ENCODE measurements at places on chromosomes 4 and X.

- DNase-seq = no peak
Observed at GRCh38 chr4:181858741-181859140, 384.5 kb upstream of the TENM3 start.

DNA sequence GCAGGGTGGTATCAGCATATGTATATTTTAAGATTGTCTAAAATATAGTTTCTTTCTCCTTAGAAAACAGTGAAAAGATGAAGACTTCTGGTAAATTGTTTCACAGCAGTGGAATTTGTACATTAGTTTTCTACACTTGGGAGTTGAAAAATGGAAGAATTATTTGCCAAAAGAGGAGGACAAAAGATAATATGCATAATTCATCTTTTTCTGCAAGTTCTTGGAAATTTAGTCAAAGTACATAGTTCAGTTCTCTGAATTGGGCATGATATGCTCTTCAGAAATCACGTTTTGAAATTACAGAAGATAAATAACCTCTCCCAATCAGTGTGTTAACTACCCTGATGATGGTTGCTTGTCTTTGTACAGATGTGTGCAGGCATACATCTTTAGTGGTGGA is 47.0 kb downstream of the RBPJ start:
- no peak for DNase-seq

GRCh38 chr4:125991398-125991797 is 676.6 kb downstream of the FAT4 start:
- no peak for DNase-seq

GRCh38 chr4:55017406-55017805 is 108.0 kb downstream of the KDR start:
- DNase-seq = no peak

Measured in inflammatory macrophage (primary cell).